T-cell (primary cell): ENCODE measurements at places on chromosomes 7 and 10. TPM values are rescaled to one million over a fixed set of nuclear protein-coding genes. Genes with fewer than 3 reads are reported as not detected.
A peak's percentile ranks its signal among the peaks of the same experiment; 100 is the strongest.

DNA sequence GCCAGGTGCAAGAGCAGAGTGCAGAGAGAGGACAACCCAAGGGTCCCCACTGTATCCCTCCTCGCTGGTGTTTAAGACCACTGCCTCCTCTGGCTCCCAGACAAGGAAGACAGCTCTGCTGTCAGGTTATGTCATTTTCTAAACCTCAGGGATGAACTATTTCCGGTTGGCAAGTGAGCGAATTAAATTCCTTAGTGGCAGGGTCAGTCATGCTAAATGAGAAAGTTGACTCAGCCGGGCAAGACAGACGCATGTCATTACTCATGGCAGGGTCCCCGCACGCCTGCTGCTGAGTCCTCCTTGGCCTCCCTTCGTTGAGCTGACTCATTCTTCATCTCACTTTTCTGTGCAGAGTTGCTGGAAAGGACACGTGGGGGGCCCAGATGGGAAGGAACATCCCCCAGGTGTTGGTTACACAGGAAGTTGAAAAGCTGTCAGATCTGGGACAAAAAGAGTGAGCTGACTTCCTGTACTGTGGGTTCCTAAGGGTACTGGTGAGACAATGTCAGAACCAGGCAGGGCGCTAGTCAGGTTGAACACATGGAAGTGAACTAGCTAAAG lies 47.1 kb upstream of the UCN3 start:
- peak overlapping the region; percentile 42 for H3K27ac ChIP-seq
- H3K36me3 ChIP-seq: no peaks in the 10 kb centered on the region
- H3K4me1 ChIP-seq: peaks cover 24% of the 10 kb centered on the region
- no peak overlapping the region for H3K4me3 ChIP-seq
- H3K27me3 ChIP-seq: no peaks in the 10 kb centered on the region

GRCh38 chr7:90188281-90188680 lies 23.3 kb upstream of the STEAP2 start:
- no peak overlapping the region for H3K27ac ChIP-seq
- no peak overlapping the region for H3K4me3 ChIP-seq
- H3K4me1 ChIP-seq: no peaks in the 10 kb centered on the region
- DNase-seq: no peak
- H3K27me3 ChIP-seq: no peaks in the 10 kb centered on the region

DNA sequence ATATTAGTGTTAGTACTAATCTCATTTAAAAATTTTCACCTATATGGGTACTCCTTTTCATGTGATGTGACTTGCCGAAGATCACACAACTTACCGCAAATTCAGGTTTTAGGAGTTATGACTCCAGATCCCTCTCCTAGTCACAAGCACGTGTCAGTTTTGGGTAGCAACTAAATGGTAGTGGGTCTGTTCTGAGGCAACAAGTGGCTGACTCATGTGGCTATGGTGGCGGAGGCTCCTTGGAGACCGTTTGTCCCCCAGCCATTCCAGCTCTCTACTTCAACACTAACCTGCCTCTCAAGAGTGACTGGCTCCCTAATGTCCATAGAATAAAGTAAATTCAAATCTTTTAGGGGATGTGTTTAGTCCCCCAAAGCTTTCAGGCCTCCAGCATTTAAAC lies 39.5 kb downstream of the MRC1 start:
- no peak overlapping the region for H3K4me3 ChIP-seq
- DNase-seq: no peak

- no peak for DNase-seq
- H3K27me3 ChIP-seq: no peaks in the 10 kb centered on the region
- H3K27ac ChIP-seq: no peak overlapping the region
- H3K4me3 ChIP-seq: no peak overlapping the region
- no peaks in the 10 kb centered on the region for H3K36me3 ChIP-seq
- no peaks in the 10 kb centered on the region for H3K4me1 ChIP-seq
These were observed 27.8 kb upstream of the APBB1IP start for GRCh38 chr10:26410356-26410755.

GRCh38 chr7:67608806-67609205 lies 612.2 kb downstream of the TYW1 start:
- no peaks in the 10 kb centered on the region for H3K36me3 ChIP-seq
- H3K27ac ChIP-seq: no peak overlapping the region
- DNase-seq: no peak
- H3K4me3 ChIP-seq: no peak overlapping the region
- no peaks in the 10 kb centered on the region for H3K27me3 ChIP-seq
- no peaks in the 10 kb centered on the region for H3K4me1 ChIP-seq

- H3K27ac ChIP-seq: no peak overlapping the region
- no peaks in the 10 kb centered on the region for H3K27me3 ChIP-seq
These were observed 38.8 kb upstream of the INPP5A start for GRCh38 chr10:132498562-132499366.

- H3K4me1 ChIP-seq: peaks cover 35% of the 10 kb centered on the region
- H3K27ac ChIP-seq: peak overlapping the region; percentile 71
- H3K36me3 ChIP-seq: peaks cover 13% of the 10 kb centered on the region
- H3K4me3 ChIP-seq: peak overlapping the region; percentile 96
- no peaks in the 10 kb centered on the region for H3K27me3 ChIP-seq
- no peak for DNase-seq
These were observed 27.2 kb downstream of the CCM2 start for GRCh38 chr7:45026984-45027773.

DNA sequence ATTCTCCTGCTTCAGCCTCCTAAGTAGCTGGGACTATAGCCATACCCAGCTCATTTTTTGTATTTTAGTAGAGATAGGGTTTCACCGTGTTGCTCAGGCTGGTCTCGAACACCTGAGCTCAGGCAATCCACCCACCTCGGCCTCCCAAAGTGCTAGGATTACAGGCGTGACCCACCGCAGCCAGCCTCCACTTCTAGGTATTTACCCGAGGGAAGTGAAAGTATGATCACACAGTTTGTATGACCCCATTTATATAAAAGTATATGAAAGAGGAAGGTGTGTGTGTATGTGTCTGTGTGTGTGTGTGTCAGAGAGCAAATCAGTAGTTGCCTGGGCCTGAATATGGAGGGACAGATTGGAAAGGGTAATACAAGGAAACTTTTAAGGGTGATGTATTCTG lies 2.0 kb upstream of the PURB start:
- H3K4me1 ChIP-seq: peaks cover 53% of the 10 kb centered on the region
- H3K27ac ChIP-seq: peak overlapping the region; percentile 100
- no peaks in the 10 kb centered on the region for H3K27me3 ChIP-seq

- DNase-seq: no peak
- H3K27ac ChIP-seq: no peak overlapping the region
- peaks cover 4% of the 10 kb centered on the region for H3K4me1 ChIP-seq
- no peak overlapping the region for H3K4me3 ChIP-seq
- H3K27me3 ChIP-seq: no peaks in the 10 kb centered on the region
These were observed 76.0 kb upstream of the DNAAF5 start for GRCh38 chr7:650339-651031.

DNA sequence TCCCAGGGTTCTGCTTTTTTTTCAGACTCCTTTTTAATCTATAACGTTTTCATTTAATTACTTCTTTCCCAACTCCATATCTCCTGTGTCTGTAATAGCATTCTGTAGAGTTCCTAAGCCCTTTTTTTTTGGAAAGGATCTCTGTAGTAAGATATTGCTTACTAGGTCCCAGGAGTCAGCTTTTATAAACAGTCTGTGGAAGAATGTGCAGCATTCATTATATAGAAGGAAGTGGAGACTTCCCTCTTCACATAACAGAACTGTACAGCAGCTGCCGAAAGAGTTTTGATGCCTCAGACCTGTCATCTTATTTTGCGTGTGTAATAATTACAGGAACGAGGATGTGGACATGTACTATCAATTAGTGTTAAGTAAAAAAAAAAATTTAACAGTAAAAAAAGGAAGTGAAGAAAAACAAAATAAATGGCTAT lies 7.4 kb upstream of the STEAP4 start:
- no peak for DNase-seq
- H3K4me3 ChIP-seq: no peak overlapping the region
- H3K27me3 ChIP-seq: peaks cover 2% of the 10 kb centered on the region

GRCh38 chr10:120266022-120266421 lies 191.0 kb upstream of the PLPP4 start:
- no peak overlapping the region for H3K27ac ChIP-seq
- no peaks in the 10 kb centered on the region for H3K27me3 ChIP-seq
- H3K4me1 ChIP-seq: no peaks in the 10 kb centered on the region
- H3K4me3 ChIP-seq: no peak overlapping the region
- DNase-seq: no peak
- no peaks in the 10 kb centered on the region for H3K36me3 ChIP-seq

DNA sequence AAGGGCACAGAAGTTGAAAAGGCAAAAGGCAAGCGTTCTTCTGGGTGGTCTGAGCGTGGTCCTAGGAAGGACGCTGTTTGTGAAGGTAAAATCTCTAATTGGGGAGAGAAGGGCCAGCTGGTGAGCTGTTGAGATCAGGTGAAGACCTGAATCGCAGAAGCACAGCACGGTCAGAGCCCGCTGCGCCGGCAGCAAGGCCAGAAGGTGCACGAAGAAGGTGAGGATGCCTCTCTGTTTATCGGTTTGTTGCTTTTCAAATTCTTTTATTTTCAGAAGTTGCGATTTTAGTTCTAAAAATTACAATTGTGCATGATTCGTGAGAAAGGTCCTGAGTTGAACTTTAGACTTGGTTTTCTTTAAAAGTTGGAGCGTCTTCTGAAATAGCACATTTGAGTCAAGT lies 247.8 kb upstream of the FOXK1 start:
- no peak for DNase-seq
- H3K36me3 ChIP-seq: no peaks in the 10 kb centered on the region
- no peak overlapping the region for H3K4me3 ChIP-seq
- peaks cover 11% of the 10 kb centered on the region for H3K27me3 ChIP-seq

- no peaks in the 10 kb centered on the region for H3K36me3 ChIP-seq
- peaks cover 2% of the 10 kb centered on the region for H3K27me3 ChIP-seq
- H3K4me3 ChIP-seq: no peak overlapping the region
- H3K27ac ChIP-seq: no peak overlapping the region
- DNase-seq: no peak
These were observed 186.8 kb upstream of the NEBL start for GRCh38 chr10:21083861-21084260.

GRCh38 chr10:35784751-35785150 lies 142.7 kb upstream of the FZD8 start:
- H3K36me3 ChIP-seq: no peaks in the 10 kb centered on the region
- no peak overlapping the region for H3K27ac ChIP-seq
- DNase-seq: no peak
- no peak overlapping the region for H3K4me3 ChIP-seq
- H3K27me3 ChIP-seq: no peaks in the 10 kb centered on the region

CPXM2 gene
- not detected for total RNA-seq

STK31 gene
- 0.83 TPM for total RNA-seq

PPP1R9A gene
- 0.13 TPM for total RNA-seq

PDGFA gene
- 0.66 TPM for total RNA-seq

HPS6 gene
- total RNA-seq: 15.5 TPM
